ENCODE measurements at places on chromosomes 2 and 18.
A peak's percentile ranks its signal among the peaks of the same experiment; 100 is the strongest.

- DNase-seq, result no peak
Measured at GRCh38 chr2:130928385-130928784, 91.7 kb downstream of the ARHGEF4 start.

- no peak for DNase-seq
Measured at GRCh38 chr2:107419191-107419590, 407.5 kb upstream of the RGPD4 start.

DNA sequence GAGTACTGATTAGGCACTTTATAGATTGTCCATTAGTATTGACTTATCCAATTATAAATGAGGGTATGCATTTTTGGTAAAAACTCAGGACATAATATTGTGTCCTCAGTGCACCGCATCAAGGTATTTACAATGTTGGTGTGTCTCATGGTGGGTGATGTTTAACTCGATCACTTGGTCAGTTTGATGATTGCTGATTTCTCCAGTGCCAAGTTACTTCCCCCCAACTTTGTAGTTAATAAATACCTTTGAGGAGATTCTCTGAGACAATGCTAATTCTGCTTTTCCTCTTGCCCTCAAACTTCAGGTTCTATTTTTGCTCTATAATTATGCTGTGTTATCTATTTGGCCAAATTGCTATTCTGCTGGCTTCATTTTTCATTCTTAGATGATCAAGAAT is 28.2 kb upstream of the SERPINB7 start:
- no peak for DNase-seq

- no peak for DNase-seq
Measured at GRCh38 chr2:215347878-215348277, 36.0 kb downstream of the ATIC start.

DNA sequence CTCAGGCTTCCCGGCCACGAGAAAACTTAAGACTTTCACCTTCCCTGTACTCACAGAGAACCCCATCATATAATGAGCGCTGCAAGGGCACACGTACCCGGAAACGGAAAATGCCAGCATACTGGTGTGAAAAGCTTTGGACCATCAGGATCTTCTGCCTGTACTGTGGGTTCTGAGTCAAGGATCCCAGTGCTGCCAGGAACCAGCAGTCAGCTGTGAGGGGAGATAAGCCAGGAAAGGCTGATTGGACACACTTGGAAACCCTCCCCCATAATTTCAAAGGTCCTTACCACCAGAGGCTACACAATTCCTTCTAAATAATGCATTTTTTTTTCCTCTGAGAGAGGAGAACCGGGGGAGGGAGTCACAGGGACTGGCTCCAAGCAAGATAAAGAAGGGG is 31.4 kb downstream of the CAPN13 start:
- DNase-seq, result no peak

DNA sequence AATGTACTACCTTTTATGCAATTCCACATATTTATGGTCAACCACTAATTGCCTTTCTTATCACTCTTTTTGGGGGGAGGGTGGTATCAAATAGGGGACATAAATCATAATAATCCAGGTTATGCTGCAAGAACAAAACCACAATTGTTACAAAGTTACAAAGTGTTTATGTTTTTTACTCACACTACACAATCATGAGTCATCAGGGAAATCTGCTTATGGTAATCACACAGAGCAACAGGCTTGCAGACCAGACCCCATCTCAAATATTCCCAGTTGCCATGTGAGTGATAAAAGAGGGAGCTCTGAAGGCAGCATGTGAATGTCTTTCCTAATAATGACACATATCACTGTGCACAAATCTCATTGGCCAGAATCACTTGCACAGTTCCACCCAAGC is 304.7 kb upstream of the TMEFF2 start:
- DNase-seq, result no peak

GRCh38 chr18:55775972-55776371 is 188.0 kb upstream of the TCF4 start:
- DNase-seq, result no peak

DNA sequence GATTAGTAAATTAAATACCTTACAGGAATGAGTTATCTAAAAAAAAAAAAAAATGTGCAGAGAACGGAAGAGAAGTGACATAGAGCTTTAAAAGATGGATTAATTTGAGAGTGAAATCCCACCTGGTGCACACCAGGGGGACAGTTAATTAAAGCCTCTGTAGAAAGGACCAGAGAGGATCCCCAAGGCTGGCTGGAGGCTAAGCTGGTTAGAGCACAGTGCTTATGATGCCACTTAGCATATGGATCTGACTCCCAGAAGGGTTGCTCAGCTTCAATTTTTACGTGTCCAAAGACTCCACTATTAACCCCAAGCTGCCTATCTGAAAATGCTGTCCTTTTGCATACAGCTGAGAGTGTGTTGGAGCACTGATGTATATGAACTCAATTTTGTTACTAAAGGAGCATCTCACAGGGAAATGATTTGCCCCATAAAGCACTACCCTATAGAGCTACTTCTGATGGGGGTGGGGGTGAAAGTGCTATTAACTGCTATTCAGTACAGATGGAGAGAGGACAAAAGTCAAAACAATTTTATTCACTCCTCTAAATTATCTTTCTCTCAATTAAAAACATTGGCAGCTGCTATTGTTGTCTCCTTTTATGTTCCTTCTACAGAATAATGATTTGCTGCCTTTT is 15.2 kb upstream of the SLC8A1 start:
- DNase-seq, result no peak

- no peak for DNase-seq
Measured at GRCh38 chr2:120526997-120527945, 181.3 kb downstream of the INHBB start.

- peak; percentile 67 for DNase-seq
Measured at GRCh38 chr18:26091047-26091630, 726 bp upstream of the SS18 start.

DNA sequence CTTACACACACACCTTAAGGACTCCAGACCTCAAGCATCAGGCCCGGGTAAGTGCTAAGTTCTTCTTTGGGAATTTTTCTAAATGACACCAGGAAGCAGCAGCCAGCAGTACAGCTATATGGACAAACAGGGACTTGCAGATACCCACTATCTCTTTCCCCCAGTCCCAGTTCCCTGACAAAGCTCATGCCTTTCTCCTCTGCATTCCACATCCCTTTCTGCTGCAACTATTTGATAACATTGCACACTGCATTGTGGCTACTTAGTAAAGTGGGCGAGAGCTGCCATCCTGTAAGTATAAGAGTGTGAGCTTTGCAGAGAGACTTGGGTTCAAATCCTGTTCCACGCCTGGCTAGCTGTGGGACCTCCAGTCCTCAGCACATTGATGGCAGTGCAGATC is 14.0 kb upstream of the CD226 start:
- DNase-seq, result no peak

DNA sequence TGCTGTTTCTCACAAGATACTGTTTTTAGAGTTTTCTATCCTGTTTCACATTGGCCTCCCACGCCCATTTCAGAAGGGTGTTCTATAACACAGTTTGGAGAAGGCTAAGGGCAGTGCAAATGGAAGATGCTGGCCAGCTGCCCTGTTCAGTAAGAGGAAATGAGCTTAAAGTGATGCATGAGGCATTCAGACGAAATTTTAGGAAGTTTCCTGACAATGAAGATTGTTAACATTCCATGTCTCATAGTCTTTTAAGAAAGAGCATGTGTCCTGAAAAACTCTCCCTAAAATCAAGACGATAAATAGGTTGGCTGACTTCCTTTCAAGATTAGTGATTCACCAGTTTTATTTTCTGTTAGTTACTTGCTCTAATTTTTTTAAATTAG is 484.2 kb upstream of the NRP2 start:
- no peak for DNase-seq

DNA sequence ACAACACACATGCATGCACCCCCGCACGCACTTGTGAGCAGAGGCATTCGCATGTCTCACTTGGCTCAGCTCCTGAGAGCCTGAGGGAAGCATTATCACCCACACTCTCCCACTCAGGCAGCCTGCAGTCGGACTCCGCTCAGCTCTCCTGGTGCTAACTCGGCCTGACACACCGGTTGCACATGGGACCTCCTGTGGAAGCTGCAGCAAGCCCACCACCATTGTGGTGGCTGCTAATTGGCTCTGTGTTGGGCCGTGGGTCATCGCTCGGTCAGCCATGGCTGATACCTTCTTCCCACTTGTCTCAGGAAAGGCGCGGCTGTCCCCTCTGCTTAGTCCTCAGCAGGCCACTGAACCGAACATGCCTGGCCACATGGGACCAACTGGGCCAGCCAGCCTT is 13.7 kb upstream of the TEX261 start:
- DNase-seq, result no peak

DNA sequence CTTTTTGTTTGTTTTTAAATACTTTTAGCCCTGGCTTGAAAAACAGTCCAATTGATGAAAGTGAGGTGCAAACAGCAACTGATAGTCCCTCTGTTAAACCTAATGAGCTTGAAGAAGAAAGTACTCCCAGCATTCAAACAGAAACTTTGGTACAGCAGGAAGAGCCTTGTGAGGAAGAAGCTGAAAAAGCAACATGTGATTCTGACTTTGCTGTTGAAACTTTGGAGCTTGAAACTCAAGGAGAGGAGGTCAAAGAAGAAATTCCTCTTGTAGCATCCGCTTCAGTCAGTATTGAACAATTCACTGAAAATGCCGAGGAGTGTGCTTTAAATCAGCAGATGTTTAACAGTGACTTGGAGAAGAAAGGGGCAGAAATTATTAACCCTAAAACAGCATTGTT is 30.6 kb upstream of the DYSF start:
- no peak for DNase-seq

- DNase-seq, result no peak
Measured at GRCh38 chr18:22409445-22409844, 8.3 kb downstream of the CTAGE1 start.

- DNase-seq, result no peak
Measured at GRCh38 chr2:135473567-135473966, 57.5 kb downstream of the ZRANB3 start.

DNA sequence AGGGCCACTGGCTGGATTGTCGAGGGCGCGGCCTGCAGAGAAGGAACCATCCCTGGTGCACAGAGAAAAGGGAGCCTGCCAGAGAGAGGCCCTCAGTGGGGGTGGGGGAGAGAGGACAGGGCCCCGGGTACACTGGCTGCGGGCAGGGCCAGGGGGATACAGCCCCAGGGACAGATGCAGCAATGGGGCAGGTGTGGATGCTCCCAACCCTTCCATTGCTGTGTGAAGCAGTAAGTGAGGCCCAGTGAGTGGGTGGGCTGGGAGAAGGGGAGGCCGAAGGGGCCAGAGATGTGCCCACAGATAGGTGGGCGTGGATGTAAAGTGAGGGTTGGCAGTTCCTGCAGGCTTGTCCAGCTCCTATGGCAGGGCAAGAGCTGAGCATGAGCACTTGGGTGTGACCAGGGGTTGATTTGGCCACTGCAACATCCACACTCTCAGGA is 7.4 kb downstream of the AGXT start:
- no peak for DNase-seq

GRCh38 chr2:16247326-16248122 is 307.2 kb downstream of the MYCN start:
- DNase-seq, result no peak

GRCh38 chr18:26656944-26657536 is 108.7 kb upstream of the KCTD1 start:
- peak; percentile 81 for DNase-seq

GRCh38 chr2:143435131-143435530 is 305.9 kb downstream of the ARHGAP15 start:
- DNase-seq, result no peak

DNA sequence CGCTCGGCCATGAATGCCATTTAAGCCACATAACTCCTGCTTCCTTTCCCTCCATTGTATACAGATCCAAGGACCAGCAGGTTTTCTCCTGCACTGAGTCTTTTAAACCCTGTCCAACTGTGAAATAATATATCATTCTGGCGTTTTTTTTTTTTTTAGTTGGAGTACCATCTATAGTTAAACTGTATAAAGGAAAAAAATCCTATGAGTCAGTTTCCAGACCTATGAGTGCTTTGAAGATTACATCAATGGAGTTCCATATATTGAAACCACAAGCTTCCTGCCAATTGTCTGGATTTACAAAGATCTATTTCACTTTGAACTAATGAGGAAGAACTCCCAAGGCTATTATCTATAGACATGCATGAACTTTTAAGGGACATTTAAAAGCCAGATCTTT is 2.4 kb upstream of the MALT1 start:
- no peak for DNase-seq

DNA sequence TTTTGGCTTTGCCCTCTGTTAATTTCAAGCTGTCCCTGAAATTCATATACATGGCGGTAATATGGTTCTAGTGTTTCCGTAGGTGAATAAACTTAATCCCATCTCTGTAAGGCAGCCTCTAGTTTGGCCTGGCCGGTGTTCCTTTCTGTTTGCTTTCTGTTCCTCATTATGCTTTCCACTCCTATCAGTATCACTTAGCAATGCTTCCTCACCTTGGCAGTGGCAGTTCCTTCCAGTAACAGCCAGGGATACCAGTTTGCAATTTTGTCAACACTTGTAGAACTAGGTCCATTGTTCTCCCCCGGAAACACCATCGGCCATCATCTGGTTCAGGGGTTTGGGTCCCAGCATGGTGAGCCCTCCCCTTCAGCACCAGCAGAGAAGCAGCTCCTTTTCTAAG is 18.2 kb upstream of the TNP1 start:
- DNase-seq, result no peak

DNA sequence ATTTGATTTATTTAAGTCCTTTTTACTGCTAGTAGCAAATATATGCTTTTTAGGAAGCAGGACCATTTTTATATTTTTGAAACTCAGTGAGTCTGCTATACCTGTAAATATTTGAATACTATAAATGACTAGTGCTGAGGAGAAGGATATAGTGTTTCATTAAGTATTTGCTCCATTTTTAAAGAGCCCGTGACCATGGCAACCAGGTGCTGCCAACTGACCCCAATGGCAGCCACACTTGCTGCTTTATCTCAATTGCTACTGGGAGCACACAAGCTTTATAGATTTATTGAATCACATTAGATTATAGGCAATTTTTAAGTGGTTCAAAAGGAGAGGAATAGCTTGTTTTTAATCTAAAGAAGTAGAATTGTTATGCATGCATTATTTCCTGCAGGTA is 142.0 kb downstream of the SCG2 start:
- peak; percentile 49 for DNase-seq

GRCh38 chr2:207987025-207987716 is 38.2 kb downstream of the PLEKHM3 start:
- no peak for DNase-seq

DNA sequence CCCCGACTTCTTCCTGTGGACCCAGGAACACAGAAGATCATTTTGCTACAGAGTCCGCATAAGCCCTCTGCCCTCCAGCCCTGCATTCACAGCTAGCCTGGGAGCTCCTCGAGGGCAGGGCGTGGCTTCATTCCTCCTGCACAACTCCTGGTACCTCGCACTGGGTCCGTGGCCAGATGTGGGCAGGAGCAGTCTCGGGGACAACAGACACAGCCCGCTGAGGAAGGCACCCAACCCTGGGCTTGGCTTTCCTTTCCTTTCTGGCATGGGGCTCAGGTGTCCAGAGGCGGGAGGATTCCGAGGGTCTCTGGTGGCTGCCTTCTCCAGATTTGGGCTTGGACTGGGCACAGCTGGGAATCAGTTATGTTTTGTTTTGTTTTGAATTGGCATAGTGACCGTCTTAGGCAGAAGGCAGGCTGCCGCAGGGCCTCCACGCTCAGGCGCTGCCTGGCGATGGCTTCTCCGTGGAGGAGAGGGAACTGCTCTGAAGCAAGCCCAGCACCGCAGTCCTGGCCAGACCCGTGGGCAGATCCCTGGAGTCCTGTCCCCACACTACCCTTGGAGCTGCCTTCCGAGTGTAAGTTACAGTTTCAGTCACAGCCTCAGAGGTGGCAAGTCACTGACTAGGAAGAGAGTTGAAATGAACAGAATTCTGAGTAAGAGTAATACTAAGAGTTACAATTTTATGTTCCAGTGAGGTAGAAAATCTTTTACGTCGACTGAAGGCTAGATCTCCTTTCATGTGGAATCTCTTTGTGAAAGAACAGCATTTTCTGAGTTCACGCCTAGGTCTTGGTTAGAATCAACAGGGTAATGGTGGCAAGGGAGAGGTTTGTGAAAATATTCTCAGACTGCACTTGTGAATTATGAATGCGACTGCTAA is 47.9 kb downstream of the LDLRAD4 start:
- no peak for DNase-seq

Data from NCI-H345 (cell line).